Effector memory CD4-positive, alpha-beta T cell (primary cell): ENCODE measurements at places on chromosomes 13 and 19.

DNA sequence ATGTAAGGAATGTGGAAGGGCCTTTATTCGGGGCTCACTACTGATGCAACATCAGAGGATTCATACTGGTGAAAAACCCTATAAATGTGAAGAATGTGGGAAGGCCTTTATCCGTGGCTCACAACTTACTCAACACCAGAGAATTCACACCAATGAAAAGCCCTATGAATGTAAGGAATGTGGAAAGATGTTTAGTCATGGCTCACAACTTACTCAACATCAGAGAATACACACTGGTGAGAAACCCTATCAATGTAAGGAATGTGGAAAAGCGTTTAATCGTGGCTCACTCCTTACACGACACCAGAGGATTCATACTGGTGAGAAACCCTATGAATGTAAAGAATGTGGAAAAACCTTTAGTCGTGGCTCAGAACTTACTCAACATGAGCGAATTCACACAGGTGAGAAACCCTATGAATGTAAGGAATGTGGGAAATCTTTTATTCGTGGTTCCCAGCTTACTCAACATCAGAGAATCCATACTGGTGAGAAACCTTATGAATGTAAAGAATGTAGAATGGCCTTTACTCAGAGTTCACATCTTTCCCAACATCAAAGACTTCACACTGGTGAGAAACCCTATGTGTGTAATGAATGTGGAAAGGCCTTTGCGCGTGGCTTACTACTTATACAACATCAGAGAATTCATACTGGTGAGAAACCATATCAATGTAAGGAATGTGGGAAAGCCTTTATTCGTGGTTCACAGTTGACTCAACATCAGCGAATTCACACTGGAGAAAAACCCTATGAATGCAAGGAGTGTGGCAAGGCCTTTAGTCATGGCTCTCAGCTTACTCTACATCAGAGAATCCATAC lies 44.3 kb downstream of the ZNF585A start:
- no peak for DNase-seq

- no peak for DNase-seq
These were observed 275.5 kb downstream of the ENOX1 start for GRCh38 chr13:43510956-43511901.

- no peak for DNase-seq
These were observed 2.7 kb downstream of the LSR start for GRCh38 chr19:35251456-35251855.

DNA sequence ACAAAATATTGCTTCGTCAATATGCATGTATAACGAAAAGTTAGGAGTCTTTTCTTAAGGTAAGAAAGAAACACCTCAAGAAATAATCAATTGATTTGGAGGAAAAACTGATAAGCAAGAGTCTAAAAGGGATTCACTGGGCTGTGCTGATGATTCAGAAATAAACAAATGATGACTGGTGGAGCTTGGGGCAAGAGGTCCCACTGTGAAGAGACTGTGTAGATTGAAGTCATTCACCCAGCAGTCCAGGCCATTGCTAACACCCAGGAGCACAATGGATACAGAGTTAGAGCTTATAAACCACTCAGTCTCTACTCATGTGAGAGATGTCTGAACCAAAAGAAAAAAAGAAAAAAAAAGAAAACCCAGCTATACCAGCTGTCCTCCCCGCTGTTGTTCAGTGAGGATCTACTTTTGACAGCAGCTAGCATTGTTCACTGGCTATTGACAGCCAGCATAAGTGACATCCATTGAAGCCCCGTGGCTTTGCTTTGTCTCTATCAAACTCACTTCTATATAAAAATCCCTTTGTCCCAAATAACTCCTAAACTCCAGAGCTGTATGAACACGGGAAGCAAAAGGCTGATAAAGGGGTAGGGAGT lies 255.5 kb downstream of the KCTD12 start:
- DNase-seq, result no peak

- DNase-seq, result no peak
These were observed 25.2 kb upstream of the KATNAL1 start for GRCh38 chr13:30332456-30333143.

DNA sequence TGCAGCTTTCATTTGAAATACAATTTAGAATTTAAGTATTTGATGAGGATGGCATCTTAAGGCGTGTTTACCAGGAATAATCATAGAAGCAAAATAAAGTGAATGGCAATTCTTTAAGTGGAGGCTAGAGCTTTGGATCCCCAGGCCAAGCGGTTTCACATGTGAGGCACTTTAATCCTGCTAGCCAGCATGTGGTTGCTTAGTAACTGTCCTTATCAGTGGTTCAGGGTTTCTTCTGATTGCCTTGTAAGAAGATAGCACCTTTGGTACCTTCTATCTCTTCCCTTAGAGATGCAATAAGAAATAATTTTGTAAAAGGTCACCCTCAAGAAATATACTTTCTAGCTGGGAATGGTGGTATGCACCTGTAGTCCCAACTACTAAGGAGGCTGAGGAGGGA lies 38.9 kb upstream of the SERP2 start:
- no peak for DNase-seq

DNA sequence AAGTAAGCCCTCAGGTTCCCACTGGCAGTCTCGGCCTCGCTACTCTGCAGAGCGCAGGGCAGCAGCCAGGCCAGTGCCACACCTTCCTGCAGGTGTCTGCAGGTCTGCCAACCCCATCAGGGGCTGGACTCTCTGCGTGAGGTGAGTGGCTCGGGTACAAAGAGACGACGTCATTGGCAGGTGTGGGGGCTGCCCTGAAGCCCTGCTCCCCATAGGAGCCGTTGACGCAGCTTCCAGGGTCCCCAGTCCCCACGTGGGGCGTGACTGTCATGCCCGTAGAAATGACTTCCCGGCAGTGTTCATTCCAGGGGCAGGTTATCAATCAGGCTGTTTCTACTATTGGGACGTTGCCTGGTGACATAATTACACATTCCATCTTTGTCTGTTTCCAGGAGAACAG lies 15.3 kb upstream of the GJB6 start:
- no peak for DNase-seq

DNA sequence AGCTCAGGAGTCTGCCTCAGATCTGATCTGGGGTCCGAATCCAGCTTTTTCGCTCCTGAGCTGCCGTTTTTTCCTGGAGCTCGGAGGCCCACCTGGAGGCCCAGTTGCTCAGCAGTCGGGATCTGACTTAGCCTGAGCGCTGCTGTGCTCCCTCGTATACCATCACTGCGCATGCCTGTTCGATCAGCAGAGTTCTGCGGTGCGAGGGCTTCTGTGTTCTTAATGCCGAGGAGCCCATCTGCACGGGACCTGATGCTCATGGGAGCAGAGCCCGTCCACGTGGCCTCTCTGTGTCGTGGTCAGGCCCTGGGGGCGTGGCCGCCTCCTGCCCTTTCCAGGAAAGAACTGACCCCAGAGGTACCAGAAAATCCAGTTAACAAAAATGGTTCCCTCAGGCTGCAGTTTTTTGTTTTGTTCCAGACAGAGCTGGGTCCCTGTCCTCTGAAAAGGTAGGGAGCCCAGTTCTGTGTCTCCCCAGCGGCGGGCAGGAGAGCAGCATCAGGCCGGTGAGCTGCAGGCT lies 57.4 kb downstream of the MCF2L start:
- DNase-seq, result no peak

GRCh38 chr19:10259162-10259905 lies 7.3 kb downstream of the MRPL4 start:
- peak; percentile 75 for DNase-seq

- no peak for DNase-seq
These were observed 427.9 kb downstream of the ZNF536 start for GRCh38 chr19:30799865-30800755.

- DNase-seq, result no peak
These were observed 16.2 kb downstream of the TMTC4 start for GRCh38 chr13:100658363-100658762.

DNA sequence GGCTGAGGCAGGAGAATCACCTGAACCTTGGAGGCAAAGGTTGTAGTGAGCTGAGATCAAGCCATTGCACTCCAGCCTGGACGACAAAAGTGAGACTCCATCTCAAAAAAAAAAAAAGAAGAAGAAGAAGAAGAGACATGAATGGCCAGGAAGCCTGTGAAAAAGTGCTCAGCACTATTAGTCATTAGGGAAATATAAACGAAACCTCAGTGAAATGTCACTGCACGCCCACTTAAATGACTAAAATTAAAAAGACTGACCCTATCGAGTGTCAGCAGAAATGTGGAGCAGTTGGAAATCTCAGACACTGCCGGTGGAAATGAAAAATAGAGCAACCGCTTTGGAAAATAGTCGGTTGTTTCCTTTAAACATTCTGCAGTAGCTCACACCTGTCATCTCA lies 5.5 kb upstream of the TYROBP start:
- no peak for DNase-seq

DNA sequence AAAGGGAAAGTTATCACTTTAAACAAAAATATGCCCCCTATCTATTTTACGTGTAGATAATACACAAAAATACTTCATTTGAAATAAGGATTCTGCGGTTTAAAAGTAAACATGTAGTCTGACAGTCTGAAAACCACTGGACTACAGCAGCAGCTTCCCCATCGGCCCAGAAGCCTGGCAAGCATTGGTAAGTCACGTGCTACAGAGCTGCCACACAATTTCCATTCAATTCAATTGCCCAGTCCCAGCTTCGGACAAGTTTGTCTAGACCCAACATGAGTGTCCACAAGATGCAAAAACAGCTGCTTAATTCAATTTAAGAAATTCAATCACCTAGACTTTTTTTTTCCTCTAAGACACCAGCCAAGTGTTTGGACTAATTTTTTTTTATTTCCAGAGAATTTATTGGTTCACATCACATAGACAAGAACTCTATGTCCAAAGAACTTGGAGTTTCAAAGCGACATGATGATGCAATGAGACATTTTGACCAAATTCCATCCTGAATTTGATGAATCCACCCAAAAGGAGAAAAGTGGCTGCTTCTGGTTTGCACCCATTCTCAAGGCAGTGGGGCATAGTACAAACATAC lies 458.9 kb downstream of the COG6 start:
- no peak for DNase-seq

DNA sequence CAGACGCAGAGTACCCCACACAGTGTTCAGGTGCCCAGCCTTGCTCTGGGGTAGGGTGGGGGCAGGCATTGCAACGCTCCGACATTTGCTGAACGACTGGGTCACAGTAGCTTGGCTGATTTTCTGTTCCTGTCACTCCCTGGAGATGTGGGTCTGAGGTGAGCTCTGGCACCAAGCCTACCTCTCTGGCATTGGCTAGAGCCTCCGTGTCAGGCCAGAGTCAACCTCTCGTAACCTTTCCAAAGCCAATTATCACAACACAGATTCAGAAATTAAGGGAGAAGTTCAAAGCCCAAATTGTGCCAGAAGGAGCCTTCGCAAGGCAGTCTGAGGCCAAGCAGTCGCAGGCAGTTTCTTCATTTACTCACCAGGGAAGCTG lies 117.2 kb downstream of the IRS2 start:
- no peak for DNase-seq

- DNase-seq, result no peak
These were observed 586.5 kb downstream of the SLITRK5 start for GRCh38 chr13:88257706-88258105.

DNA sequence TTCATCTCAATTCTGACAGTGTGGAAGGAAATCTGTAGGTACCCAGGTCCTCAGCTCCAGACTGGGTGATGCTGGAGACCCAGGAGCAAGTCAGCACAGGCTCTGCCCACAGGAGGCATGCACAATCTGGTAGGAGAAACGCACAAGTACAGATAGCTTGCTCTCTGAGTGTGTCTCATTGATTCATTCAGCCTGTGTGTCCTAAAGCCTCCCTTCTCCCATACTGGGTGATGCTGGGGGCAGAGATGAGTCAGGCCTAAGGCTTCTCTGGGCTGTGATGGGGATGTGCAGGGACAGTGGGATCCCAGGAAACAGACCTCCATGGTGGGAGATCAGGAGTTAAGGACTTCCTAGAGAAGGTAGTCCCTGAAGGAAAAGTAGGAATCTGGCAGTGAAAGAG lies 6.8 kb downstream of the ZNF526 start:
- no peak for DNase-seq

DNA sequence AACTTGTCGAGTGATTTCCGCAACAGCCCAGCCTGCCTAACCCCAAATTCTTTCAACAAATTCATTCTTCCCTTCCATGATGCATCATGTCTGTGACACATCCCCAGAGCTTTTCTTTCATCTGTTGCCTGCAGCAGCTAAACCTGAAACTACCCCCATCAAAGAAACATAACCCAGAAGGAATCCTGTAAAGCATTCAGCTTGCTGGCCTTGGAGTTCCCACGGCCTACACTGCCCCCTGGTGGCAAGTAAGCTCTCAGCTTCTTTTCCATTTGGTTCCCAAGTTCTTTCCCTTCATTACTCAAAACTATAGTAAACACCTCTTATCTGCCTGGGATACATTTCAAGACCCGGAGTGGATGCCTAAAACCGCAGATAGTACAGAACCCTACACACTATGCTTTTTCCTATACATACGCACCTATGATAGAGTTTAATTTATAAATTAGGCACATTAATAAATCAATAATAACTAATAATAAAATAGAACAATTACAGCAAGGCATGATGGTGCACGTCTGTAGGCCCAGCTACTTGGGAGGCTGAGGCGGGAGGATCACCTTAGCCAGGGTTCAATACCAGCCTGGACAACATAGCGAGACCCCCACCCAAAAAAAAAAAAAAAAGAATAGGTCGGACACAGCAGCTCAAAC lies 7.4 kb downstream of the ETHE1 start:
- peak; percentile 56 for DNase-seq

DNA sequence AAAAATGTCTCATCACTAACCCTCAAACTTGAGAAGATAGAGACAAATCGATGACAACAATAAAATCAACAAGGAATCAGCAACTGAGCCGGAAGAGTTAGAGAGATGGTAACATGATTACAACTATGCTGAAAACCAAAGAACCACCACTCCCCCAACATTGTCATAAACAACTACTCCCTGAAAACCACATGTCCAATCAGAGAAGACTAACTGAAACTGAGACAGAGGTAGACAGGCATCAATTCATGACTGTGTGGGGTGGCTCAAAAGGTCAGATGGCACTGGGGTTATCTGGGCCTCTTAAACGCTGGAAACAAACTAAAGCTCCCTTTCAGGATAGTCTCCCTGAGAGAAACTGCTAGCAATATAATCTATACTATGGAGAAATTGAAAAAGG lies 488.8 kb downstream of the KCTD12 start:
- DNase-seq, result no peak
